ENCODE measurements at places on chromosomes 5 and 9.
A peak's percentile ranks its signal among the peaks of the same experiment; 100 is the strongest.

- no peaks in the 10 kb centered on the region for H3K27me3 ChIP-seq
- H3K4me3 ChIP-seq = no peak overlapping the region
- H3K4me1 ChIP-seq = peaks cover 38% of the 10 kb centered on the region
Measured at GRCh38 chr5:58202941-58203444, 256.9 kb downstream of the PLK2 start.

- no peak overlapping the region for H3K27ac ChIP-seq
- no peak for DNase-seq
- peaks cover 10% of the 10 kb centered on the region for H3K4me1 ChIP-seq
Measured at GRCh38 chr9:84141741-84142370, 161.3 kb downstream of the RMI1 start.

DNA sequence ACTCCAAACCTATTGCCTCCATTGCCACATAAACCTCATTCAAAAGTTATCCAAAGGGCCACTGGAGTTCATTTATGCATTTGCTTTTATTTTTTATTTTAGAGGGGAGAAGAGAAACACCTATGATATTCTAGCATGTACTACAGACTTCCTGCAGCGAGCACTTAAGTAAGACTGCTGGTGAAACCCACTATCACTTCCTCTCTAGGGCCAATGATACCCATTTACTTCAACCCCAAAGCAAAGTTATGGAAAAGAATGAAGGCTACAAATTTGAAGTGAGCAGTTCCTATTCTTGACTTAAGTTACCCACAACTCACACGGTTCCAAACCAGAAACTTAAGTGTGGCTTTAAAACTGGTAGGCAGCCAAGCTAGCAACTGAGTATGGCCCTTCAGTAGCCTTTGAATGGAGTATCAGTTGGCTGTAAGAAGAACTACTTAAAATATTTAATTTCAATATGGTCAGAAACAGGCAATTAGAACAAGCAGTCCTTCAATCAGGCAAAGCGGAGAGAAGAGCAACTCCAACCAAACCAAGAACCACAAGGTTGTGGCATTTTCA lies 94.1 kb downstream of the GPR21 start:
- no peak for DNase-seq
- H3K27me3 ChIP-seq = no peaks in the 10 kb centered on the region
- H3K36me3 ChIP-seq = peaks cover 17% of the 10 kb centered on the region
- H3K4me1 ChIP-seq = peaks cover 7% of the 10 kb centered on the region
- H3K27ac ChIP-seq = no peak overlapping the region

DNA sequence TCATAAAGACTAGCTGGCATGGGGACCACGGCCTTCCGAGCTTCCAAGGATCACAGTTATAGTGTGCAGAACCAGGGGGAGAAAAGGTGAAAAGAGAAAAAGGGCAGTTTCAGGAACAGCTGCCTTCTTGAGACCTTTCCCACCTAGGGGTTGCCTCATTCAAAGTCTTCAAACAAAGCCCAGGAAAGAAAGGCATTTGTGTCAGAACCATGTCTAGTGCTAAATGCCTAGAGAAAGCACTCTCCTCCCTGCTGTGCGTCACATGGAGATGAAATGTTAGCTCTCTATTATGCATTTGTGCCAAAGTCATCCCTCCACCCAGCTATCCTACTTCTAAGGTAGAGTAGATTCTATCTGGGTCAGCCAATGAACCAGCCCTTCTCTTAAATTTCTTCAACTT lies 1037.3 kb upstream of the WWC1 start:
- no peak for DNase-seq
- no peak overlapping the region for H3K27ac ChIP-seq
- H3K27me3 ChIP-seq = no peaks in the 10 kb centered on the region
- H3K4me1 ChIP-seq = peaks cover 3% of the 10 kb centered on the region
- no peaks in the 10 kb centered on the region for H3K36me3 ChIP-seq

DNA sequence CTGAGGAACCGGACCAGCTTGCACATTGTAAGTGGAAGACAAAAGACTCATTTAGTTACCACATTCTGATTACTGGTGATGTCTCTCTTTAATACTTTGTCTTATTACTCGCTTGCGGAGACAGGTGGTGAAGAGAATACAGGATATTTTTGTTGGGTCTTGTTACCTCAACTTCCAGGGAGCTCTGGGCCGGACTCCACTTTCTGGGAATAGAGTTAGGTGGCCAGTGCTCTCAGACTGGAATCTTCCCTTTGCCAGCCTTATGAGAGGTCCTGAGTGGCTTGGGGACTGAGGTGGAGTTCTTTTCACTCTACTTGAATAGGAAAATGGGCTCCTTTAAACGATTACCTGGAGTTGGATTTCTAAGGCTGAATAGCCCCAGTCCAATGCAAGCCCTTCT lies 33.3 kb upstream of the SPRY4 start:
- no peaks in the 10 kb centered on the region for H3K36me3 ChIP-seq
- no peak overlapping the region for H3K27ac ChIP-seq
- H3K27me3 ChIP-seq = peaks cover 30% of the 10 kb centered on the region
- peaks cover 25% of the 10 kb centered on the region for H3K4me1 ChIP-seq
- no peak overlapping the region for H3K4me3 ChIP-seq

DNA sequence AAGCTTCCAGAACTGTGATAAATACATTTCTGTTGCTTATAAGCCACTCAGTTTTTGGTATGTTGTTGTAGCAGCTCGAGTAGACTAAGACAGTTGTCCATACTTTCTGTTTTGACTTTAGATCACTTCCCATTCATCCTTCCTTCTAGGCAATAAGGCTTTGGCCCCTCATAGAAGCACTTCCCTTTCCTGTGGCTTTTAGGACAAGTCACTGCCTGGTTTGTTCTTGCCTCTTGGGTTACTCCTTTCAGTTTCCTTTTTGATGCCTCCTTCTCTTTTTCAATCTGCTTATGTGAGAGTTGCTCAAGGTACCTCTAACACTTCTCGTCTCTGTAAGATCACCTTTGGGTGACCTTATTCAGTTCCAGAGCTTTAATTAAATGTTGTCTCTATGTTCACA lies 72.4 kb upstream of the NTRK2 start:
- H3K4me3 ChIP-seq = no peak overlapping the region
- DNase-seq = no peak
- no peaks in the 10 kb centered on the region for H3K36me3 ChIP-seq

DNA sequence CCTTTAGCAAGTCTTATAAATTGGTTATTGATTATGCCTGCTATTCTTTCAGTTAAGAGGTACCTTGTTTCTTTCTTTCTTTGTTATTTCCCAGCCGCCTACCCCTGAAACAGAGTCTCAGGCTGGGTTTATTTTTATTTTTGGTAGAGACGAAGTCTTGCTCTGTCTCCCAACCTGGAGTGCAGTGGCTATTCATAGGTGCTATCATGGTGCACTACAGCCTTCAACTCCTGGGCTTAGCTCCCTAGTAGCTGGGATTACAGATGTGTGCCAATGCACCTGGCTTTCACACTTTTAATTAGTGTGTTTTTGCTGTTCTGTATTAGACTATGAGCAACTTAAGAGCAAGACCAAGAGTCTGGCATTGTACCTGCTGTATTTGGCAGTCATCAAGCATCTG lies 14.2 kb downstream of the MAML1 start:
- peaks cover 22% of the 10 kb centered on the region for H3K36me3 ChIP-seq
- H3K27ac ChIP-seq = no peak overlapping the region
- H3K4me3 ChIP-seq = no peak overlapping the region
- no peaks in the 10 kb centered on the region for H3K27me3 ChIP-seq
- DNase-seq = no peak

DNA sequence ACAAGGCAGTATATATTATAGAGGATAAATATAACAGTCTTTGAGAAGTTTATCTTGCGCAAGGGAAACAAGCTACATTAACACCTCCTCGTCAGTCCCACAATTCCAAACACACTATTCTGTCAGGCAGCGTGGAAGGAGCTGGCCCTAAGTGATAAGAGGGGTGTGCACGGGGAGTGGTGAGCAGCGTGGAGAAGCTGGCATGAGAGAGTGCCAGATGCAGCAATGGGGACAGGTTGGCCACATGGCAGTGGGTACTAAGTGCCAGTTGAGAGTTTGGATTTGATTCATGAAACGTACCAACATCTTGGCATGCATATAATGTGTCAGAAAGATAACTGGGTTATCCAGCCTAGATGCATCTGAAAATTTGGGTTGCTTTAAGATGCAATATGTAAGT lies 460.2 kb downstream of the ICE1 start:
- H3K27me3 ChIP-seq = peaks cover 32% of the 10 kb centered on the region
- peaks cover 2% of the 10 kb centered on the region for H3K36me3 ChIP-seq
- no peak overlapping the region for H3K4me3 ChIP-seq
- peaks cover 12% of the 10 kb centered on the region for H3K4me1 ChIP-seq
- no peak overlapping the region for H3K27ac ChIP-seq

- no peak for DNase-seq
- H3K27ac ChIP-seq = peak overlapping the region; percentile 51
- H3K27me3 ChIP-seq = no peaks in the 10 kb centered on the region
- H3K4me3 ChIP-seq = no peak overlapping the region
Measured at GRCh38 chr9:105330755-105331154, 86.3 kb downstream of the SLC44A1 start.

DNA sequence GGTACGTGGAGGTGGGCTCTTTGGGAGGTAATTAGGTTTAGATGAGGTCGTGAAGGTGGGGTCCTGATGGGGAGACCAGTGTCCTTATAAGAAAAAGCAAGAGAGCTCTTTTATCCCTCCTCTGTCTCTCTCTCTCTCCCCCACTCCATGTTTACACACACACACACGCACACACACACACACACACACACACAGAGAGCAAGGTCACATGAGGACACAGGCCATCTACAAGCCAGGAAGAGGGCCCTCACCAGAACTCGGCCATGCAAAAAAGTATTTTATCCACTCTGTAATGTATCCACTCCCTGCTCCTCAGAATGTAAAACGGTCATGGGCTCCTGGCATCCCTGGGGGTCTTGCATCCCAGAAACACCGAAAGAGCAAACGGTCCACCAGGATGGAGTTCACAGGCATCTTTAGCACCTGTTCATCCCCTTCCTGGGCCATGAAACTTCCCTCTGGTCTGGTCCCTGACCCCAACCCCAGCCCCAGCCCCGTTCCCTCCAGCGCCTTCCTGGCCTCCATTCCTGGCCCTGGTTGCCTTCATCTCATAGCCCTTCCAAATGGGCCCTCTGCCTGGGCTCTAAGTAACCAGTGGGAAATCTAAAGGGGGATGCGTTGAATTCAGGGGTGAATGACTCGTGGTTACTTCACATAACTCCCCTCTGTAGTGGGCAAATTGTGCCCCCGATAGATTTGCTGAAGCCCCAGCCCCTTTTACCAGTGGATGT lies 88.8 kb downstream of the NSUN2 start:
- no peak overlapping the region for H3K27ac ChIP-seq
- H3K27me3 ChIP-seq = peaks cover 47% of the 10 kb centered on the region
- H3K4me3 ChIP-seq = no peak overlapping the region
- H3K4me1 ChIP-seq = no peaks in the 10 kb centered on the region
- no peaks in the 10 kb centered on the region for H3K36me3 ChIP-seq
- DNase-seq = peak; percentile 10

GRCh38 chr9:370086-370485 lies 155.4 kb downstream of the DOCK8 start:
- no peak for DNase-seq
- H3K4me3 ChIP-seq = no peak overlapping the region
- no peaks in the 10 kb centered on the region for H3K36me3 ChIP-seq
- no peaks in the 10 kb centered on the region for H3K27me3 ChIP-seq
- H3K27ac ChIP-seq = no peak overlapping the region

- H3K27ac ChIP-seq = no peak overlapping the region
- DNase-seq = no peak
- no peak overlapping the region for H3K4me3 ChIP-seq
- peaks cover 23% of the 10 kb centered on the region for H3K4me1 ChIP-seq
- H3K27me3 ChIP-seq = no peaks in the 10 kb centered on the region
Measured at GRCh38 chr5:5303242-5303641, 119.2 kb upstream of the ICE1 start.

DNA sequence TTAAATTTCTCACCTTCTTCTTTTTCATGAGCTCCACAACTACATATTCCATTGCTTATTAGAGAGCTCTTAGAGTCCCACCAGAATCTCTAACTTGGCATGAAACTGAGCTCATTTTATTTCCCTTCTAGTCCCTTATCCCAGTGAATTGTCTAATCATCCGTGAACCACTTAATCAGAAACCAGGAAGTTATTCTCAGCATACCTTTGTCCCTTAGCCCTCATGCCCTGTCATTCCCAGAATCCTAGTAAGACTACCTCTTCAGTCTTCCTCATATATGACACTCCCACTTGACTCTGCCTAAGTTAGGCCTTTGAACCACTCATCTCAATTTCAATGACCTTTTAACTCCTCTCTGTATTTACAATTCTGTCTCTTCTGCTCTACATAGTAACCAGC lies 93.0 kb upstream of the PAPPA start:
- no peak for DNase-seq
- no peaks in the 10 kb centered on the region for H3K4me1 ChIP-seq
- H3K36me3 ChIP-seq = no peaks in the 10 kb centered on the region
- peaks cover 2% of the 10 kb centered on the region for H3K27me3 ChIP-seq

- no peak for DNase-seq
- H3K4me1 ChIP-seq = no peaks in the 10 kb centered on the region
- H3K27me3 ChIP-seq = no peaks in the 10 kb centered on the region
Measured at GRCh38 chr5:157283434-157283833, 17.5 kb downstream of the CYFIP2 start.

- no peaks in the 10 kb centered on the region for H3K4me1 ChIP-seq
- no peak overlapping the region for H3K4me3 ChIP-seq
- H3K27me3 ChIP-seq = peaks cover 6% of the 10 kb centered on the region
- no peaks in the 10 kb centered on the region for H3K36me3 ChIP-seq
Measured at GRCh38 chr5:96538808-96539250, 105.8 kb upstream of the PCSK1 start.

DNA sequence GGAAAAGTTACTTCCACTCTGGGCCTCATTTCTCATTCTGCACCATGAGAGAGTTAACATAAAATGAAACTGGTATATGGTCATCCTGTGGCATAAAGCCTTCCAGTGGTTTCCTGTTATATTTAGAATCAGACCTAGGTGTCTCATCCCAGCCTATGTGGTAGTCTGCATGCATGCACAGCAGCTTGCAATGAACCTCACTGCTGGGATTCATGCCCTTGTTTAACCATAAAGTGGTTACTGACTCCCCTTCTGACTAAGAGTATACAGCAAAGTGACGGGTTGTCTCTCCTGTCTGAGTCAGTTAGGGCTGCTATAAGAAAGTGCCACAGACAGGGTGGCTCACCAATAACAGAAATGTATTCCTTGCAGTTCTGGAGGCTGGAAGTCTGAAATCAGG lies 14.7 kb upstream of the TDRD7 start:
- no peaks in the 10 kb centered on the region for H3K4me1 ChIP-seq
- H3K27ac ChIP-seq = no peak overlapping the region
- H3K27me3 ChIP-seq = peaks cover 18% of the 10 kb centered on the region
- no peaks in the 10 kb centered on the region for H3K36me3 ChIP-seq
- no peak overlapping the region for H3K4me3 ChIP-seq

GRCh38 chr9:122095010-122095767 lies 2.1 kb upstream of the TTLL11 start:
- no peaks in the 10 kb centered on the region for H3K36me3 ChIP-seq
- H3K27ac ChIP-seq = no peak overlapping the region
- H3K27me3 ChIP-seq = peaks cover 48% of the 10 kb centered on the region
- no peak for DNase-seq

GRCh38 chr5:177537389-177538361 lies 16.7 kb downstream of the FAM193B start:
- H3K27ac ChIP-seq = peak overlapping the region; percentile 75
- peaks cover 11% of the 10 kb centered on the region for H3K36me3 ChIP-seq
- peaks cover 4% of the 10 kb centered on the region for H3K4me1 ChIP-seq
- H3K4me3 ChIP-seq = no peak overlapping the region
- DNase-seq = no peak

All from mesothelial cell of epicardium (in vitro differentiated cells).